ENCODE measurements at places on chromosomes 7 and 10. TPM values are rescaled to one million over a fixed set of nuclear protein-coding genes. Genes with fewer than 3 reads are reported as not detected.

DNA sequence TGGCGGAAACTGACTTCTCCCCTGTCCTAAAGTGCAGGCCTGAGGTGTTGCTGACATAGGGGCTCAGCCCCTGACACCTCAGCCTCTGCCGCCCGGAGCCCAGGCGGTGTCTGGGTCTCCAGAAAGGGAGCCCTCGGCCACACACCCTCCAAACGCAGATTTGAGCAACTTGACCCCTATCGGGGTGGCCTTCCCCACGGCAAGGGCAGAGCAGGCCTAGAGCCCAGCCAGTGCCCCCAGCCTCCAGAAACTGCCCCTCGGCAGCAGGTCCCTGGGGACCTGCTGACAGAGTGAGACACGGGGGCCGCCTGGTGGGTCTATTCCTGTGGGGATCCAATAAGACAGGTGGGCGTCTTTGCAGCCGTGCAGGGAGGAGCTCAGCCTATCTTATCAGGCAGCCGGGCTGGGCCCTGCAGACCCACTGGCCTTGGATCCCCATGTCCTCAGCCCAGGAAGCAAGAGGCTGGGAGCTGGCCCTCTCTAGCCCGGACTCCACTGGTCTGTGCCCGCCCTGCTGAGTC is 11.0 kb downstream of the TMEM184A start:
- no peak for DNase-seq

DNA sequence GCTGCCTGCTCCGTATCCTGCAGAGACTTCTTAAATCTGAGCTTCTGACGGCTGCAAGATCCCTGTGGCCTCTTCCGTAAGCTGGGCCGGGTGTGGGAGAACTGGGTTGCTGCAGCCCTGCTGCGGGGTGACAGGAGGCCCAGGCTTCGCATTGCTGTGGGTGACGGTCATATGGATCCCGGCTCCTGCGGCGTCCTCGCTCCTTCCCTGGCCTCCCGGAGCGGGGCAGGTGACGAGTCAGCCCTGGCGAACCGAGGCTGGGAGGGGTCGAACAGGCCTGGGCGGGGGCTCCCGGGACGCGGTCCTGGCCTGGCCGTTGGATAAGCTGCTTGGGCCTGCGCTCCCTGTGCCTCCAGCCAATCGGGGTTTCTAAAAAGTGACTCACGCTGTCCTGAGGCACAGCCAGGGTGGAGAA is 7.8 kb upstream of the UBE2D1 start:
- peak; percentile 15 for DNase-seq

DNA sequence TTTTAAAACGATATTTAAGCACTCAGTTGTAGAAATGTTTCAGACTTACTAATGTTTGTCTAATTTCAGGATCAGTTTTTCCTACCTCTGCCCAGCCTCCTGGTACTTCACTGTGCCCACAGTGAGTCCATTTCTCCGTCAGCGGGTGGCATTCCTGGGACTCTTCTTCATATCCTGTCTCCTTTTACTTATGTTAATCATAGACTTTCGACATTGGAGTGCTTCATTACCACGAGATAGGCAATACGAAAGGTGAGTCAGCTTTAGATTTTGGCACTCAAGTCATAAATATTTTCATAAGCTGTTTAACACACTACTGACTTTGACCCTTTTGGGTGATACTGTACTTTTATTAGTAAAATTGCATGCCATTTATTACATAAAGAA is 2.1 kb downstream of the ENTPD7 start:
- DNase-seq, result no peak

The CACNB2 gene
- 2.8 TPM for total RNA-seq

Measured in kidney (tissue), 22 donors.